ENCODE measurements at places on chromosomes 12 and 14.

GRCh38 chr14:64234877-64235651 lies 59.1 kb downstream of the ESR2 start:
- DNase-seq, result no peak

DNA sequence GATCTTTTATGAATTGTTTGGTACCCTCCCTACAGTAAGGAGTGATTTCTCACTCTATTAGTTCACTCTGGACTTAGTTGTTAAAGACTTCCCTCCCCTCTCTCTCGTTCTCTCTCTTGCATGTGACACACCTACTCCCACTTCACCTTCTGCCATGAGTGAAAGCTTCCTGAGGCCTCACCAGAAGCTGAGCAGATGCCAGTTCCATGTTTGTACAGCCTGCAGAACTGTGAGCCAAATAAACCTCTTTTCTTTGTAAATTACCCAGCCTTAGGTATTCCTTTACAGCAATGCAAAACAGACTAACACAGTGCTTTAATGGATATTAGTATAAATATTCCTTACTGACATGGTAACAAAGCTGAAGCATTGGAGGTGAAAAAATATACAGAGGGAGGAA lies 187.7 kb downstream of the SSPN start:
- DNase-seq, result no peak

GRCh38 chr14:83746336-83746735 lies 1783.6 kb upstream of the FLRT2 start:
- DNase-seq, result no peak

GRCh38 chr12:42141981-42142606 lies 2.6 kb downstream of the GXYLT1 start:
- no peak for DNase-seq

GRCh38 chr12:10395390-10395998 lies 5.7 kb upstream of the KLRK1 start:
- no peak for DNase-seq

DNA sequence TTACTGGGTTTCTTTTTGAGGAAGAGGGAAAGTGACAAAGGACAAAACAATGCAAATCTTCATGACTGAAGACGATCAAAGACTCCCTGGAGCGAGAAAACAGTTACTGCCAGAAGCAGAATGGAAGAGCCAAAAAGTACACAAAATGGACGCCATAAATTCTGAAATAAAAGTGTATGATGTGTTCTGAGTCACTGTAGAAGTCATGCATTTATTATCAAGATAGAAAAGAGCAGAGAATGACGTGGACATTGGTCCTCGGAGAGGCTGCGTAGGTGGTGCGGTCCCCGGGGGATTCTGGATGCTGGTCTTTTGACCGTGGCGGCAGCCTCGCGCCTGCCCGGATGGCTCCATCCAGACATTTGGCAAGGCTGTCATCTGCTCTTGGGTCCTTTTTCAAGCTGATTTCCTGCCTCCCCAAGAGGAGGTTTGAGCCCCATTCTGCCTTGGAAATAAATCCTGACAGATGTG lies 52.8 kb downstream of the C14orf132 start:
- DNase-seq, result no peak

GRCh38 chr12:19239616-19240234 lies 110.2 kb downstream of the PLEKHA5 start:
- DNase-seq, result no peak

DNA sequence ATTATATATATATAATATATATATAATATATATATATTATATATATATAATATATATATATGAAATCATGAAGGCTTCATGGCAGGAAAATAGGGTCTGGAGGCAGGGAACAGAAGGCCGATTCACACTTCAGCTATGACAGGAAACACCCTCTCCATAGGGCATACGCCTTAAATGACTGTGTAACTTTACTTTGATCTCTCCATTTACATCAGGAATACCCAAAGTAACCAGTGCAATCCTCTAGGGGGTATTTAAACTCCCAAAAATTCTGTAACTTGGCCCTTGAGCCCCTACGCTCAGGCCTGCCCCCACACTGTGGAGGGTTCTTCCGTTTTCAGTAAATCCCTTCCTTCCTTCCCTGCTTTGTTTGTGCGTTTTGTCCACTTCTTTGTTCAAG lies 40.4 kb upstream of the PPP2R5C start:
- DNase-seq, result no peak

- no peak for DNase-seq
These were observed 2.7 kb downstream of the PCNX1 start for GRCh38 chr14:70909733-70910614.

GRCh38 chr12:91870872-91871707 lies 274.6 kb downstream of the BTG1 start:
- DNase-seq, result no peak

DNA sequence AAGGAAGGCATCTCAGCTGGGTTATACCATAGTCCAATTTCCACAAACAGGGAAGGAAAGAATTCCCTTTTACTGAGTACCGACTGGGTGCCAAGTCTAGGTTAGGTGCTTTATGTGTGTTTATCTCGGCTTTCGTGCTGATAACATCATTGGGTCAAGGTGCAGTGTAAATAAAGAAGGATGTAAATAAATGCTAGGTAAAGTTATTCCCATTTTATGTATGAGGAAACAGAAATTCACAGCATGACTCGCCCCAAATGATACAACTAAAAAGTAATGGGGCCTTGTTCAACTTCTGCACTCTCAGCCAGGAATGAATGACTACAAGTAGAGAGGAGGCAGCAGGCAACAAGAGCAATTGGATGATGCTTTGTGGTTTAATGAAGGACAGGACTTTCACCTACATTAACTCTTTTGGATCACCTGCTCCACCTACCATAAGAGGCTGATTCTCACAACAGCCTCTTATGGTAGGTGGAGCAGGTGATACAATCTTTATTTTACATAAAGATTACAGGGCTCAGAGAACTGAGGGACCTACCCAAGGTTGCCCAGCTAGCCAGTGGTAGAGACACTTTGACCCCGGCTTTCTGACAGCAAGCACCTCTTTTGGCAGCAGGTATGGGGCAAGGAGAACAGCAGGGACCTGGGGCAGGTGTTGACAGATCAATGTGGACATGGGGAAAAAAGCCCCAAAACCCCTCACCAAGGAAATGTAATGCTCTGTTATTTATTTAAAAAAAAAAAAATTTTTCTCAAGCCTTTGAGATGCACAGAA lies 213.4 kb upstream of the NUDT4 start:
- no peak for DNase-seq

DNA sequence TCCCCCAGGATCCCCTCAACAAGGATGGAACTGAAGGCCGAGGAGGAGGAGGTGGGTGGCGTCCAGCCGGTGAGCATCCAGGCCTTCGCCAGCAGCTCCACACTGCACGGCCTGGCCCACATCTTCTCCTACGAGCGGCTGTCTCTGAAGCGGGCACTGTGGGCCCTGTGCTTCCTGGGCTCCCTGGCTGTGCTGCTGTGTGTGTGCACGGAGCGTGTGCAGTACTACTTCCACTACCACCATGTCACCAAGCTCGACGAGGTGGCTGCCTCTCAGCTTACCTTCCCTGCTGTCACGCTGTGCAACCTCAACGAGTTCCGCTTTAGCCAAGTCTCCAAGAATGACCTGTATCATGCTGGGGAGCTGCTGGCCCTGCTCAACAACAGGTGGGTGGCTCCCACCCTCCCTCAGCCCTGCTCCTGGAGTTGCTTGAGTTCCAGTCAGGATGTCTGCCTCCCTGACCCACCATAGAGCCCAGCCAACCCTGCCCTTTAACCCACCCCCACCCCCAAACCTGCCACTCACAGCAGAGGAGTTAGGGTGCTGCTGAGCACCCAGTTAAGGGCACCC lies 1.4 kb downstream of the ASIC1 start:
- DNase-seq, result no peak

DNA sequence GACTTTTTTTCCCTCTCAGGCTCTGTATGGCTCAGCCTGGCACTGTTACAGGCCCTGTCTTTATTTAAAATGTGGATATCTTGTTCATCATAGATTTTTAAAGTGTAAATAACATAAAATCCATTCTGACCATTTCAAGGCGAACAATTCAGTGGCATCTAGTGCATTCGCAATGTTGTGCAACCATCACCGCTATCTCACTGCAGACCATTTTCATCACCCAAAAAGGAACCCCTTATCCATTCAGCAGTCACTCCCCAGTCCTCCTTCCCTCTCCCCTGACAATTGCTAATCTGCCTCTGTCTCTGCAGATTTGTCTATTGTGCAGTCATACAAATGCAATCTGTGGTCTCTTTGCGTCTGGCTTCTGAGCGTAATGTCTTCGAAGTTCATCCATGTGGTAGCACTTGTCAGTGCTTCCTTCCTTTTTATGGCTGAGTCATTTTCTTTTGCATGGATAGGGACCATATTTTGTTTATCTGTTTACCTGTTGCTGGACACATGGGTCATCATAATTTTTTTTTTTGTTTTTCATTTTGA lies 148.8 kb upstream of the LHX5 start:
- no peak for DNase-seq

GRCh38 chr14:33332497-33332896 lies 393.8 kb downstream of the NPAS3 start:
- no peak for DNase-seq

- DNase-seq, result no peak
These were observed 157.5 kb downstream of the PLCZ1 start for GRCh38 chr12:18580291-18580690.

GRCh38 chr12:103802586-103802886 lies 38.5 kb downstream of the NT5DC3 start:
- DNase-seq, result no peak

- DNase-seq, result no peak
These were observed 95.3 kb upstream of the MED13L start for GRCh38 chr12:116372815-116373214.

DNA sequence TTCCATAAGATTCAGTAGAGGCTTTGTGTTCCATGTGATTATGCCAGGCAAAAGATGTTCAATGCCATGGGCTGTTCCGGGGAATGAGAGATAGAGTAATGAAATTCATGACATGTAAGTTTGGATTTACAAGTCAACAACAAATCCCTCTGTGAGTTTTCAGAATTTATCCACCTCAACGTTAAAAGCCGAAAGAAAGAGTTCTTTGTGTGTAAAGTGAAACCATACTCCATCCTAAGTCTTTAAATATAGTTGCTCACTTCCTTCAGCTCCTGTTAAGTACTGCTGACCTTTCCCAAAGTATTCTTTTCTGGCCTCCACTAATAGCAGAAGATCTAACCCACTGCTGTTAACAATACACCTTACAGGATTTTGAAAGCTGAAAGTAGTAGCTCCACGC lies 190.0 kb downstream of the TMX1 start:
- DNase-seq, result no peak
